Activated CD4-positive, alpha-beta T cell treated with anti-CD3 and anti-CD28 coated beads, Interleukin-2, Interleukin-6, amounts not matched to agents 100 ng/mL and 50 ng/mL, durations not matched to agents 16 hours and 8 hours (primary cell): ENCODE measurements at places on chromosomes 6 and 20.

GRCh38 chr20:56810141-56810540 lies 181.0 kb downstream of the TFAP2C start:
- no peak for DNase-seq

DNA sequence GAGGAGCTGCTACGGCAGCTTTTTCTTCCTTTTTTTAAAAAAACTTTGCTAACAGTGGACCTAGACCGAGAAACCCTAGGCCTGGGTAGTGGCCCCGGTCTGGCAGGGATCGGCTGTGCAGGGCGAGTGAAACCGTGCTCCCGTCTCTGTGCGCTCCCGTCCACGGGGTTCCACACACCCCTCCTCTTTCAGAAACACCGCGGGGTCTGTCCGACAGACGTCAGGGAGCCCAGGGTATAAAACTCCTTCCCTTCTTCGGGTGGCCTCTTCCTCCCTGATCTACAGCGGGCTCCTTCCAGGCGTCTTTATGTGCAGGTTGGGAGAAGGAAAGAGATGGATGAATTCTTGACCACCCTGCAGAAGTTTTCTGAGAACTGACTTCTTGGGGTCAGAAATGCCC lies 27.1 kb upstream of the SMOC2 start:
- DNase-seq = no peak

DNA sequence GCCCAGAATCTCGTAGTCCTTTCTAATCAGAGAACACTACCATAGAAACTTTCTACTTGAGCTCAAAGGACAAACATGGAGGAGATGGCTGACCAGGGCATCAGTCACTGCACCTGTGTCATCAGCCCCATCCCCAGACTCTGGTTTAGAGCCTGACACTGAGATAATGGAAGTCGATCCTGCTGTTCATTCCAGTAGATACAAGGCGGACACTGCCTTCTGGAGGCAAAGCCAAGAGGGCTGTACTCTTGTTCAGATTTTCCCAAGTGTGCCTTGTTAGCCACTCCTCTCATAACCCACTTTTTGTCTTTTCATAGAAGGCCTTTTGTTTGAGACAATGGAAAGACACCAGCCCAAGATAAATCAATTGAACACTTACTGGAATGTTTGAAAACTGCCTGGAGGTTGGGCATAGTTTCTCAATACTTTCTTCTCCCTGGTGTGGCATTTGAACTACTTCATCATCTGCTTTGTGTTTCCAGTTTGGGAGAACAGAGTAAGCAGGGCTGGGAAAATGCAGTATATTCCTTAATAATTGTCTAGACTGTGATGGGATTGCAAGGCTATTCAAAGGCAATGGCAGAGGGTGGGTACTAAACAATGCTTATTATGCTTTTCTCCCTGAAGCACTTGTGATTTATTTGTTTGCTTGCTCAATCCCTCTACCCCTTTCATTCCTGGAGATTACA lies 99.7 kb downstream of the CLIC5 start:
- DNase-seq = no peak

DNA sequence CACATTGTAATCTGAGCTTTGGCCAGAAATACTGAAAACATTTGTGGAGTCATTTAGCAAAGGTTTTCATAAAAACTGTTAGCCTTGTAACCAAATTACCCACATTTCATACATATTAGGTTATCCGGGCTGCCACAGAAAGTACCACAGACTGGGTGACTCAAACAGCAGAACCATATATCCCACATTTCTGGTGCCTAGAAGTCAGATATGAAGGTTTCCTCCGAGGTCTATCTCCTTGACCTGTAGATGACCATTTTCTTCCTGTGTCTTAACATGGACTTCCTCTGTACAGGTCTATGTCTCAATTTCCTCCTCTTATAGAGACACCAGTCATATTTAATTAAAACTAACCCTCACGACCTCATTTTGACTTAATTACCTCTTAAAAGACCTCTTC lies 49.5 kb upstream of the SMIM28 start:
- peak; percentile 18 for DNase-seq

- no peak for DNase-seq
These were observed 82.4 kb downstream of the IPCEF1 start for GRCh38 chr6:154274168-154274567.

DNA sequence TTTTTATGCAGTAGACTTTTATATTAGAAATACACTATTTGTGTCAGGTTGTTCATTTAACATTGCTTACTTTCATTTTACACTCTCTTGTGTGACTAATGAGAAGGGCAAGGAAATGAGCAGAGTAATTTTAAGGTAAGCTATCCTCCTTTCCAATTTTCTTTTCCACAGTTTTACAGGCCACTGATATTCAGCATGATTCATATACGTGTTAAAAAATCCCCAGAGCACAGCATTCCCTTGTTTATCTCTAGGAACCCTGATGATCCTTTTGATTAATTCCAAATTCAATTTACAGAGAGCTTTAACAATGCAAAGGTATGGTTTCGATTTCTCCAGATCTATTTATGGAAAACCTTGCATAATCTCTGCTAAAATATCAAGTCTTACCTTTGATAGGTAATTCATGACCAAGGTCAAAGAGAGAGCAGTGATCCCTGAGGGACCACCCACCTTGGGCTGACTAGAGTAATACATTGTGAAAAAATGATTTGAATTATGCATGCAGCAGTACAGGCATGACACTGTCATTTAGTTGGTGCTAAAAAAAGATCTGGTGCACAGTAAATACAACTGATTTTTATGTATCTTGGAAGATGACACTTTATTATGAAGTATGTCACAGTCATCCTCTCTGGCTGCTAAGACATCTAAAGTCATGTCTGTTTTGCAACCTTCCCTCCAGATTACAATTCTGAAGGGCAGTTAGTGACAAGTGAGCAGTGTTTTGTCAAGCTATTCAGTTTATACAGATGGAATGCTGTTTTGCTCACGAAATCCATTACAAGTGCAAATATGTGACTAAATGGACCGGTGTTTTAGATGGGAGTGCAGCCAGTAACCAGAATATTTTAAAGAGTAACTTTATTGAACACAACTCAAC lies 736.6 kb downstream of the EPHA7 start:
- no peak for DNase-seq

- no peak for DNase-seq
These were observed 71.9 kb upstream of the HTR1B start for GRCh38 chr6:77535172-77535571.

- no peak for DNase-seq
These were observed 144.3 kb upstream of the SULF2 start for GRCh38 chr20:47929368-47930115.

DNA sequence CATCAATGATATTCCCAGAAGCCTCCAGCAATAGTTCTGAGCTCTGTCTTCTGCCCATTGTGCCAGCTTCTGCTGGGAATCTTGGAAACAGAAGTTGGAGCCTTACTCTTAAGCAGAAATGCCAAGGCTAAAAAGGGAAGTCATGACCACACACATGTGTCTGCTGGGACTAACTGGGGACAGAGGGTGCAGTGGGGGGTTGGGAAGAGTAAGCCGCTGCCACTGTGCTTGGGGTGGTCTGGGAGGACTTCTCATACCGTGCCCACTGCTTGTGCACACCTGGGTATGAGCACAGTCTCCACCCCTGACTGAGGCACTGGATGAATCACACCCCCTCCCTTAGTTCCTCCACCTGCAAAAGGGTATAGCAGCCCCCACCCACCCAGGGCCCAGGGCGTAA lies 90.7 kb downstream of the CDC5L start:
- no peak for DNase-seq

GRCh38 chr6:161444464-161444863 lies 170.6 kb upstream of the AGPAT4 start:
- DNase-seq = peak; percentile 33

DNA sequence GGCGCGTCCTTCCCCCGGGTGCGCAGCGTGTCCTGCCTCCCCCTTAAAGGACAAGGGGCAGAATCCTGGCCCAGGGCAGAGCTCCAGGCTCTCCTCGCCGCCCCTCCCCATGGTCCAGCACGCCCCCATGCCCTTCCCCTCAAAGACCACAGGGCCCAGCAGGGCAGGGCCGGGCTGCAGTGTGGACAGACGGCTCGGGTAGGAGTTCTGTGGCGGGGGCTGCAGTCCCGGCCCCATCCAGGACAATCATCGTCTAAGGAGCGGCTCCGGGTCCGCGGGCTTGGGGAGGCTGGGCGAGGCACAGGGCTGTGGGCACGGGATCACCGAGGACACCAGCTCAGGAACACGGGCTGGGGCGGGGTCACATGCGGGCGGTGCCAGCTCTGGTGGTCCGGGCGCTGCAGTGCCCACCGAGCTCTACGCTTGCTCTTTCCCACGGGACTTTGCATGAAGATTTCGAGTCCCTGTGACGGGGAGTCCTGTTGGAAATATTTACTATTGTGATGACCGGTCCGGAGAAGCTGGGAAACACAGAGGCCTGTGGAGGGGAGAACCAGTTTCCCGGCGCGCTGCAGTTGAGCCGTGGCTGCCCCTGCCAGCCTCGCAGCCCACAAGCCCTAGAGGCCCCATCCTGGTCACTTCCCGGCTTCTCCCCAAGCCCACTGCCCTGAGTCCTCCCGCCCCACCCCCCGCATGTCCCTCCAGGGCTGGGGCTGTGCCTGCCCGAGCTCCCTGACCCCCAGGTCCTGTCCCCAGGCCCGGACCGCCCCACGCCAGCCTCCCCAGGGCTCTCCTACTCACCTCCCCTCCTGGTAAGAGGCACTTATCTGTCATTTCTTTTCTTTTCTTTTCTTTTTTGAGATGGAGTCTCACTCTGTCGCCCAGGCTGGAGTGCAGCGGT lies 20.6 kb downstream of the SLC17A9 start:
- DNase-seq = no peak

- no peak for DNase-seq
These were observed 702 bp downstream of the ETV7 start for GRCh38 chr6:36386495-36387439.

DNA sequence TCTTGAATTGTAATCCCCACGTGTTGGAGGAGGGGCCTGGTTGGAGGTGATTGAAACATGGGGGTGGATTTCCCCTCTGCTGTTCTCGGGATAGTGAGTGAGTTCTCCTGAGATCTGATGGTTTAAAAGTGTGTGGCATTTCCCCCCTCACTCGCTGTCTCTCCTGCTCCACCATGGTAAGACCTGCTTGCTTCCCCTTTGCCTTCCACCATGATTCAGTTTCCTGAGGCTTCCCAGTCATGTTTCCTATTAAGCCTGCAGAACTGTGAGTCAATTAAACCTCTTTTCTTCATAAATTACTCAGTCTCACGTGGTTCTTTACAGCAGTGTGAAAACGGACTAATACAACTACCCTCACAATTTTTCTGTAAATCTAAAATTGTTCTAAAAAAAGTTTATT lies 26.8 kb upstream of the FAM184A start:
- DNase-seq = no peak
